ENCODE measurements at places on chromosomes 1 and 21.

GRCh38 chr1:29129916-29130315, 6.2 kb upstream of the TMEM200B start:
- DNase-seq = no peak

GRCh38 chr1:9724706-9725476, 73.4 kb downstream of the PIK3CD start:
- no peak for DNase-seq

DNA sequence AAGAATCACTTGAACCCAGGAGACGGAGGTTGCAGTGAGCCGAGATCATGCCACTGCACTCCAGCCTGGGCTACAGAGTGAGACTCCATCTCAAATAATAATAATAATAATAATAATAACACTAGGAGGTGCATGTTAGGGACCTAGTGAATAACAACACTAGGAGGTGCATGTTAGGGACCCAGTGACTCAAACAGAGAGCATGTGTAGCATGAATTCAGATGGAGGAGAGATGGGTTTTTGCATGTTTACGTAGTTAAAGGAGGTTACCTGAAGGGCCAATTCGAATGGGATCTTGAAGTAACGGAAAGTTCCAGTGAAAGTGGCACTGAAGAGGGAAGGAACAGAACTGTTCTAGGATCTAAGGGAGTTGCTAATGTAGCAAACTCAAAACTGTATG, 7.1 kb upstream of the KCNK1 start:
- no peak for DNase-seq

DNA sequence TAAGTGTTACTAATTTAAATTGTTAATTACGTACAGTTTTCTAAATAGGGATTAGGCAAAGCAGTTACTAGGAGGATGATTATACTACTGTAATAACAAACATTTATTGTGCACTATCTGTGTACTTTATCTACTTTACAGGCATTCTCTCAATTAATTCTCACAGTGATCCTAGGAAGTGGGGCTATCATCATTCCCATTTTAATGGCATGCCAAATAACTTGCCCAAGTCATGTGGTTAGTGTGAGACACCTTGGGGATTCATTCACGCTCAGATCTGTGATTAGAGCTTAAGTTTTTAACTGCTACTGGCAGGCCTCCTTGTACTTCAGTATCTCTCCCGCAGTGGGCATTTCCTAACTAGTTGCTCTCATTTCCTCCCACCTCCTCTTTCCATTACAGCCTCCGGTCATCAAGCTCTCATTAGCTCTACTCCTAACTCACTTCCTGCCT, 11.5 kb downstream of the PHLDA3 start:
- DNase-seq = no peak

GRCh38 chr1:38534473-38534823, 325.1 kb downstream of the RRAGC start:
- no peak for DNase-seq

DNA sequence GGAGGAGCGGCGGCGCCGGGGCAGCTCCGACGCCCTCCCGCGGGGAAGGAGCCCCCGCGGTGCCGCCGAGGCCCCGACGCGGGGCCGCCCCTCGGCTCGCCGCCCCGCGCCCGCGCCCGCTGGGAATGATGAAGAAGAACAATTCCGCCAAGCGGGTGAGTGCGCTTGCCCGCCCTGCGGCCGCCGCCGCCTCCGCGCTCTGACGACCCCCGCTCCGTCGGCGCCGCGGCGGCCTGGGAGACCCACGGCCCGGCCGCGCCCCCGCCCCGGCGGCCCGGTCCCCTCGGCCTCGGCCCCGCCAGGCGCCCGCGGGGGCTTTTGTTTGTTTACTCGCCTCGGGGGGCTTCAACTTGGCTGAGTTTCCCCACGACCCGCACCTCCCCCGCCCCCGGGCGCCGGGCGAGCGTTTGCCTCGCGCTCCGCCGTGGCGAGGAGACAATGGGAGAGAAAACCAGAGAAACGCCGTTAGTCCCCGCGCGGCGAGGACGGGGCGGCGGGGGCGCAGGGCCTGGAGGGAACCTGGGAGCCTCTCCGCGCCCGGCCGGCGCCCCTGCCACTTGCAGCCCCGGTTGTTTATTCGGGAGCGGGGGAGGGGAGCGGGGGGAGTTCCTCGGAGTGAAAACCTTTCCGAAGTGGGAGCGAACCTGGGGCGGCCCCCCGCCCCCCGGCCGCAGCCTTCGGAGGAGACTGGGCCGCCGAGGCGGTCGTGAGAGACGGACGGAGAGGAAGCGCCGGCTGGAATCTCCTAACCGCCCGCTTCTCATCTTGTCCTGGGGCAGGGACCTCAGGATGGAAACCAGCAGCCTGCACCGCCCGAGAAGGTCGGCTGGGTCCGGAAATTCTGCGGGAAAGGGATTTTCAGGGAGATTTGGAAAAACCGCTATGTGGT, 661 bp downstream of the PLEKHO1 start:
- DNase-seq = no peak

- DNase-seq = no peak
These were observed 13.3 kb downstream of the SMIM12 start for GRCh38 chr1:34846265-34846664.

DNA sequence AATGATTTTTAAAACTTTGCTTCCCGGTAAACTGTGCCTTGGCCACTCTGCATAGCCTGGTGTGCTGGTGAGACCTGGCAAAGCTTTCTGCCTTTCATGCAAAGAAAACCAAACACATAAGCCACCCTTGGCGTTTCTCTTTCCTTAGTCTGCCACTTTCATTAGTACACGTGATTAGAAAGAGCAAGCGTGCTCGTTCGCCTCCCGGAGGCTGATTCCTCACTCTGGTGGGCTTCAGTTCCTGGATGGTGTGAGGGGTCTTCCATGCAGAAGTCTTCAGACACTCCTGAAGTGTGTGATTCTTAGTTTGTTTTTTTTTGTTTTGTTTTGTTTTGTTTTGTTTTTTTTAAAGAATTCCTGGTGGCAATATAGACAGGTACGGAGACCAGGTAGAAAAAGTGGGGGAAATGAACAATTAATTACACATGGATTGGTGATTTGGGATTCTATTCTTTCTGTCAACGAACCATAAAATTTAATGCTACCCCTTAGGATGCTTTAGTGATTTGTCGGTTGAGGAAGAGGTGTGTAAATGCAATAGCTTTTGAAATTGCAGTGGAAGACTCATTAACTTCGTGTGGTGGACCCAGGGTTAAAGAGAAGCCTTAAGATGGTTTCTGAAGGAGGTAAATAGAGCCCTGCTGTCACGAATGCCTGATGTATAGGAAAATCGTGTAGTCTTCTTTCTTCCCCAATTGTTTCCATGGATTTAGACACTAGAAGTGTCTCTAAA, 2.1 kb downstream of the GALNT2 start:
- DNase-seq = no peak

DNA sequence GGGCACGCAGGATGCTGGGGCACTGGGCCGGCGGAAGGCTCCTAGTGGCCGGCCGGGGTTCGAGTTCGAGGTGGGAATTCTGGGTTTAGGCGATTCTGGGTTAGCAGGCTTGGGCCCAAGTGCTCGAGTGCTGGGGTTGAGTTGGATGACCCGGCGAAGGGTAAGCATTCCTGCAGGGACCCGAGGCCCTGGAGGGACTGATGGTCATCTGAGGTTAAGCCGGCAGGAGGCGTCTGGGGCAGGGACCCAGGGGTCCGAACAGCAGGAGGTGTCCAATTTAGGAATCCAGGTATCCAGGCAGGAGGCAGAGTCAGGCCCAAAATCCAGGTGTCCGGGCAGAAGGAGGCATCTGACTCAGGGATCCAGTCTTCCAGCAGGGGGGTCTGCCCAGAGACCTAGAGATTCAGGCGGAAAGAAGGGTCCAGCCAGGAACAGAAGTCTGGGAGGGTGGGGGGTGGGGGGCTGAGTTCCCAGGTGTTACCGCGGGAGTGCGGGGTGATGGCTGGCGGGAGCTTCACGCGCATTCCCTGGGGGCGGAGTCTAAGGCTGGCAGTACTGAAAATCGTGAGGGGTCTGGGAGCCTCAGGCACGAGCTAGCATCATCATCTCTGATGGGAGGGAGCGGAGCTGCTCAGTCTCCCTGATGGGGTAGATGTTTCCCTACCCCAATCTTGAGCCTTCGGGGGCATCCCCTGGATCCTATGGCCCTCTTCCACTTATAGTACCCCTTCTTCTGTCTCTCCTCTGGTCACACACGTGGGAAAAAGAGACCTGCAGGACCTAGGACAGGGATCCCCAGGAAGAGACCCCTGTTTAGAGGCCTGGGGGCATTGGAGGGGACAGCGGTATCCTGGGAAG, 585 bp downstream of the GPR3 start:
- no peak for DNase-seq

DNA sequence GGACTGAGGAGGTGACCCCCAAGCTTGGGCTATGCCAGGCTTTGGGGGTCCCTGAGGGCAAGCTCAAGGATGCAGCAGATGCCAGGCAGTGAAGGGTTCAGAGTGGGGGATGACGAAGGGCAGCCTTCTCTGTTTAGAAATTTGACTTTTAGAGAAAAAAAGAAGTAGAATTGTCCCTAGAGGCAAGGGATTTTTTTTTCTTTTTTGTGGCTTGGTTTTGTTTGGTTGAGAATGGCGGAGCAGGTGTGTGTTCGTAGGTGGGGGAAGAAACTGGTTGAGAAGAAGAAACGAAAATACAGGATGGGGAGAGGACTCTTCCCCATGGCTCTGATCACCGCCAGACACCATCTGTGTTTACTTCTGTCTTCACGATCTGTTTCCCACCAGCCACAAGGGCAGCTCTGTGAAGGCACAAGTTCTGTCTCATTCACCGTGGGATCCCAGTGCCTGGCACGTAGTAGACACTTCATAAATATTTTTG, 8.2 kb downstream of the PLA2G5 start:
- DNase-seq = no peak

GRCh38 chr1:1330366-1331067, 563 bp upstream of the TAS1R3 start:
- DNase-seq = no peak

GRCh38 chr1:157367091-157367739, 185.1 kb downstream of the FCRL5 start:
- no peak for DNase-seq

GRCh38 chr1:163399976-163400601, 78.3 kb downstream of the NUF2 start:
- no peak for DNase-seq

DNA sequence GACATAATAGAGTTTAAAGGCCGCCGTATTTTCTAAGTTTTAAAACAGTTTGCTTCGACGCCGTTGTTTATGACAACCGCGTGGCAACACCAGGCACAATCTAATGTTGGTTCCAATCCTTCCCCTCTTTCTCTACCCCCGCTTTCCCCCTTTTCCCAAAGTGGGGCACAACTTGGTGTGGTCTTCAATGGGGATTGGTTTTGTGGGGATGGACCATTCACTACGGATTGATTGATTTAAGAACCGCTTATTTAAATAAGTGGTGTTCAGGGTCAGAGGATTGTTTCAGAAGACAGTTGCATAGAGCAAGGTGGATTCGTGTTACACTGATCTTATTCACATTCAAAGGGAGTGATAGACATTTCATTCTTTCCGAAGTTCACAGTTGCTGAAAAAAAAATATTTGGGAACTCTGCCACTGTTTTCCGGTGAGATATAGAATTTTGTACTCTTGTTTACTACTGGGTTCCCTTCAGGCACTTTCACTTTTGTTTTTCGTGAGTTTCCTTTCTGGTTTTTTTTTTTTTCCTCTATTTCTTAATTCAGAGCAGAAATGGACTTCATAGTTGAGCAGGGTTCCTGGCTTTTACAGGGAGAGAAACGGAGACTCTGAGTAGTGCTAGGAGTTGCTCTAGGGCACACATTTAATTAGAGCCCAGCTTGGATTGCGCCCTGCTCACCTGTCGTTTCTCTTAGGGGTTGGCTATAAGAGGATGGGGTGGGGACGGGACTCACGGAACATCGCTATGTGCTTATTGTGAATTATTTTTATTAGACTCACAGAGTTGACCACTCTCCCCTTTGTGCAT, 79.6 kb upstream of the AK4 start:
- DNase-seq = no peak

DNA sequence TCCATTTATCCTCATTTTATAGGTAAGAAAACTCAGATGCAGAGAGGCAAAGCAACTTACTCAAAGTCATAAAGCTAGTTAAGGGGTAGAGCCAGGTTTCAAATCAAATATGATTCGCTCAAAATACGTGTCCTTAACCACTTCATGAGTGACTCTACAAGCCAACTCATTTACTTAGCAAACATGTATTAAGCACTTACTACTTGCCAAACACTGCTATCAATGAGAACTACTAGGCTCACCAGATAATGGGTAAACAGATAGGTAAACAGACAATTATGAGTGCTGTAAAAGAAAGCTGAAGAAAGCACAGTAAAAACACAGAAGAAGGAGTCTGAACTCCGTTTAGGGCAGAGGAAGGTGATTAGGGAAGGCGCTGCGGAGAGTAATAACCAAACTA, 65.9 kb downstream of the WDR64 start:
- DNase-seq = no peak

DNA sequence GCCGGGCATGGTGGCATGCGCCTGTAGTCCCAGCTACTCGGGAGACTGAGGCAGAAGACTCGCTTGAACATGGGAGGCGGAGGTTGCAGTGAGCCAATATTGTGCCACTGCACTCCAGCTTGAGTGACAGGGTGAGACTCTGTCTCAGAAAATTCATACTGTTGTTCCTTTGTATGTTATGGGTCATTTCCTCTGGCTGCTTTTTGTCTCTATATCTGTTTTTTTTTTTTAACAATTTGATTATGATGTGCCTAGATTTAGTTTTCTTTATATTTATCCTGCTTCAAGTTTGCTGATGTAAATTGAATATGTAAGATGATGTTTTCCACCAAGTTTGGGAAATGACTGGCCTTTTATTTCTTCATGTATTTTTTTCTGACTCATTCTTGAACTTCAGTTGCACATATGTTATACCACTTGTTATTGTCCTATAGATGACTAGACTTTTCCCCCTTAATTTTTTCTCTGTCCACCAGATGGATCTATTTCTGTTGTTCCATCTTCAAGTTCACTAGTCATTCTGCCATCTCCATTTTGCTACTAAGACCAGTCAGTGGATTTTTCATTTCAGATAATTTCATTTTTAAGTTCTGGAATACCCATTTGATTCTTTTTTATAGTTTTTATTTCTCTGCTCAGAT, 173.5 kb downstream of the GALNT2 start:
- DNase-seq = no peak

Data from HS-27A (cell line).